ENCODE measurements at places on chromosomes 6 and 20.

GRCh38 chr20:13670160-13670559, 31.4 kb upstream of the TASP1 start:
- DNase-seq, result no peak

DNA sequence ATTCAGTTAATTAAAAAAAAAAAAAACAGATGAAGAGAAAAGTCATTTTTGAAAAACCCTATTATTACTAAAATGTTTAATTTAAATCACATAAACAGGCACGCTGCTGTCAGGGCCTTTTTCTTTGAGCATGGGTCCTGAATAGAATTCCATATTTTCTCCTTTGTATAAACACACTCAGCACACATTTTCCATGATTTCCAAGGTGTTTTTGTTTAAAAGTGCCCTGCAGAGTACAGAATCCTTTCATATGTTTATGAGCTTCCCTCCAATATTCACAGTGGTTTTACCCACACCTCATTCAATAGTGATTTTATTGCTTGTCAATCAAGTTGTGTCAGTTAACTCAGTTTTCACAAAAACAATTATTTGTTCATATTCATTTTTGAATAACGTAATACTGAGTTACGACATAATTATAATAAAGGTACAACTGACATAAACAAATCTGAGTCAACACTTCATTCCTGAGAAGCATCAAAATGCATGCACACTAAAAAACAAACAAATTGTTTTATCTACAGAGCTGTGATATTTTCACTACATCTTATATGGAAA, 15.2 kb downstream of the SLC35B3 start:
- no peak for DNase-seq

DNA sequence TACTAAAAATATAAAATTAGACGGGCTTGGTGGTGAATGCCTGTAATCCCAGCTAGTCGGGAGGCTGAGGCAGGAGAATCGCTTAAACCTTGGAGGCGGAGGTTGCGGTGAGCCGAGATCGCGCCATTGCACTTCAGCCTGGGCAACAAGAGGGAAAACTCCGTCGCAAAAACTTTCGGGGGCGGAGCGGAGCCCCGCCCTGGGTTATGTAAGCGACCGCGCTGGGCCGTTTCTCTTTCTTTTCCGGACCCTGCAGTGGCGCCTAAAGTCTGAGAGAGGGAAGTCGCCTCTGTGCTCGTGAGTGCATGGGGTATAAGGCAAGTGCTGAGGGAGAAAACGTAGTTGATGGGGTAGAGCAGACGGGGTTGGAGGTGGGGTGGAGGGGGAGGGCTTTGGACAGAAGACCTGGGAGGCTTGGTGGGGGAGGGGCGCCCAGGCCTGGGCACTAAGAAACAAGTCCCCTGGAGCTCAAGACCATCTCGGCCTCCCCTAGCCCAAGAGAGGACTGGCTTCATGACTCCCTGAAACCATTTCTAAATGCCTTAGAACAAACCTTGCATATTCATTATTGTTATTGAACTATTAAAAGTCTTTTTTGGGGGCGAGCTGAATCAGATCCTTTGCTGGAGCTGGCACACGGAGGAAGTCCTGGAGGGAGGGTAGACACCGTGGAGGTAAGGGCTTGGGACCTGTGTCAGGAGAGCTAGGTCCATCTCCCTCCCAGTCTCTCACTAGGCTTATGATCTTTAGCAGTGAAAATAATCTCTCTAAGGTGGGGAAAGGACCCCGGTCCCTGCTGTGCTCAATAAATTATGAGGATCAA, 2.7 kb upstream of the MICA start:
- no peak for DNase-seq

GRCh38 chr20:3613821-3614440, 49.3 kb downstream of the GFRA4 start:
- no peak for DNase-seq

- no peak for DNase-seq
Measured at GRCh38 chr6:158003910-158004700, 22.4 kb downstream of the SYNJ2 start.

DNA sequence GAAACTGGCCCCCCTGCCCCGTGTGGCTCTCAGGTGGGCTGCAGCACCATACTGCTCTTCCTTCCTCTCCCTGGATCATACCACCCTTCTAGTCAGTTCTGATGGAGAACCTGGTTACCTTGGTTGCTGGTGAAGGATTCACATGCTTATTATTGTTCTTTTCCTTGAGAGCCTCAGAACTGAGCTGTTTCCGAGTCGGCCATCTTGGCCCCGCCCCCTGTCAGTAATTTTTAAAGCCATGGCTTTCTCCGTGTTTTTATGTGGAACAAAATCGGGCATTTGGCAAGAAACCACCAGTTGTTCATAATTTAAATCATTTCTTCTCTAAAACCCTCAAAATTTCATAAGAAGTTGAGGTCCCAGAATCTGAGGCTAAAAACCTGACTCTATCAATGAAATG, 493.8 kb downstream of the NKAIN2 start:
- no peak for DNase-seq

- no peak for DNase-seq
Measured at GRCh38 chr6:72857791-72858585, 236.1 kb downstream of the KCNQ5 start.

DNA sequence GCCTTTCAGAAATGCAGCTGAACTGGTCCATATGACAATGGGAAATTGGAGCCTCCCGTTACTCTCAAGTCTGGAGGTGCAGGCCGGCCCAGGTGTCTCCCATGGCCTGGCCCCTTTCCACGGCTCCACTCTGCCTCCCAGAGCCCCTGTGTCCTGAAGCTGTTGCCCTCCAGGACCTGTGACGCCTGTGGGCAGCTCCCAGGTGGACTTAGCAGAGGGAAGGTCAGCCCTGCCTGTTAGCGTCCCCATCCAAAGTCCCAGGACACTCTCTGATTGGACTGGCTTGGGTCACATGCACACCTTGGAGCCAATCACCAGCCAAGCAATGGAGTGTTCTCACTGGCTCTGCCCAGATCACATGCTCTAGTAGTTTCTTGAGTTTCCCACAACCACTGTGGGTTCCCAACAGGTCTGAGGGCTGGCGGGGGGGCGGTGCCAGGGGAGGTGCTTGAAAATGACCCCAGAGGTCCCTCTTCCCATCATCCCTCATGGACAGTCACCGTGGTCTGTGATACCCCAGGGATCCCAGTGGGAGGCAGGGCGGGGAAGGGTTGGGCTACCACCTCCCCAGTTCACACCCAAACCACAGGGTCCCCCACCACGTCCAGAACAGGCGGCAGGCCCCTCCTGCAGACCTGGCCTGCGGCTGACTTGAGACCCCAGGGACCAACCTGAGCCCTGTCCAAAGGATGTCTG, 135.6 kb downstream of the TAF4 start:
- DNase-seq, result no peak

DNA sequence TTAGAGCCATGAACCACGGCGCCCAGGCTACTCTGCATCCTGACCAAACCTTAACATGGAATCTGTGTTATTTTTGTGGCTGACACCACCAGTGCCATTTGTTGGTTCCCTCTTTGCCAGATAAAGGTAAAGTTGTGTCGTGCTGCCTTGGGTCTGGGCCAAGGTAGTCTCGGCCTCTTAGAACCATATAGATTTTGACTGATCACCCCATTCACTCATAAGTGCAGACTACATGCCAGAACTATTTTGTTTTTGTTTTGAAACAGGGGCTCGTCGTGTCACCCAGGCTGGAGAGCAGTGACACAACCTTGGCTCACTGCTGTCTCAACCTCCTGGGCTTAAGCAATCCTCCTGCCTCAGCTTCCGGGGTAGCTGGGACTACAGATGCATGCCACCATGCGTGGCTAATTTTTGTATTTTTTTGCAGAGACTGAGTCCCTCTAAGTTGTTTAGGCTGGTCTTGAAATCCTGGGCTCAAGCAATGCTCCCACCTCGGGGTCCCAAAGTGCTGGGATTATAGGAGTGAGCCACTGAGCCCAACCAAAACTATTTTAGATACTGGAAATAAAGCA, 19.2 kb upstream of the RIPOR3 start:
- no peak for DNase-seq

- DNase-seq, result no peak
Measured at GRCh38 chr6:152348116-152348515, 289.0 kb downstream of the SYNE1 start.

- no peak for DNase-seq
Measured at GRCh38 chr6:155174576-155175211, 89.1 kb upstream of the CLDN20 start.

GRCh38 chr6:20102397-20103073, 109.7 kb downstream of the MBOAT1 start:
- no peak for DNase-seq

DNA sequence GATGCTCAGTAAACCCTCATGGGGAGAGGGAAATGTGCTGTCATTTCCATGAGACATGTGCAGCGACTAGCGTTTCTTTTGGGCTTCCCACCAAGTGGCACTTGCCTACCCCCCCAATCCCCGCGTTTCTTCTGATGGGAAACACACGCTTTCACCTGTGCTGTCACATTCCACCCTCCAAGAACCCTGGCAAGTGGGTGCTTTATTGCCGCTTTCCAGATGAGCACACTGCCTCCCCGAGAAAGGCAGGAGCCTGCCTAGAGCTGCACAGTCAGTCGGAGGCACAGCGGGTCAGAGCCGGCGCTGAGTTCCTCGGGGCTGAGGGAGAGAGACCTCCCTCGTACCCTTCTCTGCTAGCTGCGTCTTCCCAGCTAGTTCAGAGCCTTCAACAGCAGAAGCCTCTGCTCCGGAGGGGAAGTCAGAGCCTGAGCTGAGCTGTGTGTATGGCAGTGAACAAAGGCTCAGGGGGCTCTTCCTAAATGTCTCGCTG, 12.3 kb upstream of the CCDC167 start:
- no peak for DNase-seq

DNA sequence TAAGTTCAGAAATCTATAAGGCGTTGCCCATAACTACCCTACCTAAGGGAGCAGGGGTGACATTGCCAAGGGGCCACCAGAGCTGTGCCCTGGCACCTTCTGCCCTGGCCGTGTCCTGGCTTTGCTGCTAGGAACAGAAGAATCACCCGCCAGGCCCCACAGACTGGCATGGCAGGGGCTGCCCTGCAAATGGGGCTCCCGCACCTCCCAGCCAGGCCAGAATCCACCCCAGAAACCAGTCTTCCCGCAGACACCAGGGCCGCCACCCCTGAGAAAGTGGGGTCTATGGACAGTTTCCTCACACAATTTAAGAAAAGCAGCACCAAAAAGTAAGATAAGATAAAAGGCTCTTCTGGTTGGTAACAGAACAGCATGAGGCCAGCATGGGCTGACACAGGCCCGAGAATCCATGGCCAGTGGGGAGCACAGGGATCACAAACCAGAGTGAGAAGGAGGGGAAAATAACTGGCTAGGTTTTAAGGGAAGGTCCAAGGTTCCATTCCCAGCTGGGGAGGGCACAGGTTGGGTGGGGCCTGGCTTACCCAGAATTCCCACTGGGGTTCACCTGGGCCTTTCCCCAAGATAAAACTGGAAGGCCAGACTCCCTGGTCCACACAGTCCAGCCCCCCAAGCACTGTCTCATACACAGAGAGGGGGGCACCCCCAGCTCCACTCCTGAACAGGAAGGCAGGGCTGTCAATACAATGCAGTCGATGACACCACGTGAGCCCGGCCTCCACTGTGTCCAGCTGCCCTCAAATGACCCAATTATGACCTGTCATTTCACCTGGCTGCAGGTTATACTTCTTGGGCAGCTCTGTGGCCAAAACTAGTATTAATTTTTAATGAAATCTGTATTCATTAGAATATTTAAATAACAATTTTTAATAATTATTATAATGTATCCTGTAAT, 59.4 kb downstream of the PYGB start:
- DNase-seq, result no peak

GRCh38 chr6:167090171-167090570, 32.7 kb upstream of the CCR6 start:
- DNase-seq, result no peak

- DNase-seq, result peak; percentile 99
Measured at GRCh38 chr6:108947114-108947854, 99.1 kb downstream of the ARMC2 start.

All from epithelial cell of prostate (primary cell).